Astrocyte of the spinal cord (primary cell): ENCODE measurements at places on chromosomes 6 and 20.
A peak's percentile ranks its signal among the peaks of the same experiment; 100 is the strongest.

DNA sequence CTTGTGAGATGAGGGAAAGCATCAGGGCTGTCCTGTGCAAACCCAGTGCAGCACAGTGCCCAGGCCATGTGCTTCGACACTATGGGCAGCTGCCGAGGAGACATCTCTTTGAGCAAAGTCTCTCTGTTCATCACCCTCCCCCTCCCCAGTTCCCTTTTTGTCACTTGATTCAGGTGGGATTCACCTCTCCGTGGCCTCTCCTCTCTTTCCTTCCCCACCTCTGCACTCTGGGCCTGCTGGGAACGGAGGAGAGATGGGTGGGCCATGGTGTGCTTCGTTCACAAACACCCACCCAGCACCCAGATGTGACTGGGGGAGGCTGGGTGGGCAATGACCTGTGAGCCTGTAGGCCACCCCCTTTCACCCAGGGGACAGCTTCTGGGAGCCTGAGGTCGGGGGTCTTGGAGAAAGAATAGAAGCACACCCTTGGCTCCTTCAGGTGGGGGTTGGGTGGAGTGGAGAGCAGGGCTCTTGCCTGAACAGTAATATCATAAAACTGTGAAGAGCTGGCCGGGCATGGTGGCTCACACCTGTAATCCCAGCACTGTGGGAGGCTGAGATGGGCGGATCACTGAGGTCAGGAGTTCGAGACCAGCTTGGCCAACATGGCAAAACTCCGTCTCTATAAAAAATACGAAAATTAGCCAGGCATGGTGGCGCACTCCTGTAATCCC, 33.5 kb upstream of the DLGAP4 start:
- DNase-seq = no peak

GRCh38 chr6:111553580-111553979, 52.1 kb downstream of the TRAF3IP2 start:
- DNase-seq = no peak

DNA sequence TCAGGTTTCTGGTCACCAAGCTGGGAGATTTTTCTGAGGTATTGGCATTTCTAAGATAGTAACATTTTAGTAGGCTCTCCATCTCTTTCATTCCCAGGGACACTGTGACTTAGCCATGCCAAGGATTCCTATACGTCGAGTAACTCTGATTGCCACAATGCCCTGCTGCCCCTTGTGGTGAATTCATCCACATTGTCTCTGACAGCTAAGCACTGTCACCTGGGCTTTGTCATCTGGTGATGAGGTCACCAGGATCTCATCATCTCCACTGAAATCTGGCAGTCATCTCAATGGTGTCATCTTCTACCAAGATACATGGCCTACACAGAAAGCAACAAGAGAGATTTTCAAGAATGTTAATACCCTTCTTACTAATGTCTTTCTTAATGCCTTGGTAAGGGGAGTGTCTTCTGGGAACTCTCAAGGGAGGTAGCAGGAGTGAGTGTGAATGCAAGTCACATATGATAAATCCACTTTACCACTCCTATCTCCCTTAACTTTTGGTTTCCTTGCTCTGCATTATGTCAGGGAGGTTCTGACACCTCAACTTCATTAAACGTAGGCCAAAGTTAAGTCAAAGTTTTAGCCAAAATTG, 246.7 kb downstream of the CD109 start:
- DNase-seq = no peak

DNA sequence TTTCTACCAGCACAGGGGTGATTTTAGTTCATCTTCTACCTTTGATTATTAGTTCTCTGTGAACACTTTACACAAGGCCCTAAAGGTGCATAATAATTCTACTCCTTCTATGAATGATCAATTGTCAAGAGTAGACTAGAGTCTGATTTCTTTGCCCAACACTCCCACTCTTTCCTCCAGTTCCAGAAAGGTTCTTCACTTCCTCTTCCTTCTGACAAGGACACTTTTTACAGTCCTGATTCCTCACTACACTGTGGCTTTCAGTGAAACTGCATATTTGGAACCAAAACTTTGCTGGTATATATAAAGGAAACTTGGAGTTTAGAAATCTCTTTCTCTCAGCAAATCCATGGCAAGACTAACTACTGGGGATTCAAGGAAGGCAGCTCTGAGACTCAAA, 10.6 kb upstream of the RSPO3 start:
- no peak for DNase-seq

- no peak for DNase-seq
Observed at GRCh38 chr20:24013953-24014352, 25.4 kb upstream of the GGTLC1 start.

DNA sequence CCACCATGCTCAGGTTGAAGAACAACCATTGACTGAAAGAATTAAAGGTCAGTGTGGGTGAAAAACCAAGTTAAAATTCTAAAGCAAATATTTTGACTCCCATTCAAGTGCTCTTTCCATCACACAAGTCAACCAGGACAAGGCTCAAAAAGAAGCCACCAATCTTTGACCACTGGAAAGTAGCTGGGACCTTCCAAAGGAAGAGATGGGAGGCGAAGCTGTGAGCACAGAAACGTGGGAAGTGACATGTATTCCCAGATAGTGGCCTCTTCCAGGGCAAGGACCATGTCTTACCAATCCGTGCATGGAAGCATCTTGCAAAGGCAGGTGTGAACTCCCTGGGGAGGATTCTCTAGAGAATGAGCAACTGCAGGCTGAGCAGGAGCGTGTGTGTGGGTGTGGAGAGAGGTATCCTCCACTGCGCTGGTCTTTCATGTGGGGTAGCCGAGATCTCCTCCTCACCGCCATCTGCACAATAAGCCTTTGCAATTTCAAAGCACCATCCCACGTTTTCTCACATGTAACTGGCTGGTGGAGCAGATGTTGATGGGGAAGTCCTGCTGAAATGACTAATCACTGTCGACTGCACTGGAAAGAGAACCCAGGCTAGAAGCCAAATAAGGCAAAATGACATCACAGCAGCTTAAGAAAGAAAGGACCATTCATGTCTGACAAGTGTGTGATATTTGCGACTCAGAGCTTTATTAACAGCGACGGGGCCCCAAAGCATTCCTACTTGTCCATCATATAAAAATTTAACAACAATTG, 189.4 kb upstream of the RREB1 start:
- peak; percentile 54 for DNase-seq

DNA sequence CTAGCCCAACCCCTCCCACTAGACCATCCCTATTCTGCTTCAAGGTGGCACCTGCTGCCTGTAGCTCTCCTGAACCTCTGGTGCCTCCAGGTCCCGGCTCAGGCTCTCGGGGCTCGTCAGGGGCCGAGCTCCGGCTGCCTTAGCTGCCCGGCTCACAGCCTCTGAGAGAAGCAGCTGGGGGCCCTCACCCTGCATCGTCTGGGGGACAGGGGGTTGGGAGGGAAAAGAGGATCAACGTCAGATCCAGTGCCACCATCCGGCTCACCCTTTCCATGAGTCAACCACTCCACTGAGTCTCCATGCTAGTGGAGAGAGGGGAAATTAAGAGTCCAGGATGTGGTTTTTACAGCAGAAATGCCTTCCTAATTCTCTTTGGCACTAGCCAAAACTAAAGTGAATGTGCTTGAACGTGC, 13.0 kb downstream of the BAG6 start:
- peak; percentile 64 for DNase-seq

DNA sequence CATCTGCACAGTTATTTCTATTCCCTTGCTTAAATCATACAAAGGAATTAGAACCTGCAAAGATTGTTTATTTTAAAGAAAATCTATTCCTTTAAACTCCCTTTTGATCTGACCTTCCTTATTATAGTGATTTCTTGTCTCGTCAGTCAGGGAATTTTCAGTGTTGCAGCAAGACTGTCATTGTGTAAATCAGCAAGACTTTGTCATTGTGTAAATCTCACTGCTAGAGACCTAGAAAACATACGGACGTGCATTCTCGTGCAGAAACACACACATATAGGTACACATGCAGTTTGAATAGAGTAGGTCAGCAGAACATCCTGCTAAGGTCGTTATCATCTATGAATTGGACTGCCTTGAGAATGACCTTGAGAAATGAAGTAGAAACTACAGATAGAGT, 6.2 kb upstream of the SGK1 start:
- no peak for DNase-seq

- DNase-seq = no peak
Observed at GRCh38 chr6:43784049-43784855, 14.2 kb downstream of the VEGFA start.
